ENCODE measurements at places on chromosomes 6 and 20. TPM values are rescaled to one million over a fixed set of nuclear protein-coding genes. Genes with fewer than 3 reads are reported as not detected.

Gene SLC22A7
- not detected for total RNA-seq

Gene PTK6
- 0.18 TPM for total RNA-seq

Gene KIF13A
- 43.1 TPM for total RNA-seq

Gene DTD1
- 78.3 TPM for total RNA-seq

Gene NTSR1
- total RNA-seq: 1.9 TPM

Gene PREP
- 30.0 TPM for total RNA-seq

Gene GRIK2
- total RNA-seq: 9.6 TPM

Data from smooth muscle cell of the umbilical artery (primary cell).